ENCODE measurements at places on chromosomes 5 and 9.

GRCh38 chr5:8057769-8058168 lies 188.8 kb downstream of the MTRR start:
- DNase-seq, result no peak

GRCh38 chr5:13698885-13699284 lies 245.6 kb downstream of the DNAH5 start:
- no peak for DNase-seq

- DNase-seq, result no peak
These were observed 109.7 kb downstream of the BASP1 start for GRCh38 chr5:17327048-17327625.

- no peak for DNase-seq
These were observed 244.3 kb upstream of the PUM3 start for GRCh38 chr9:3088219-3088618.

DNA sequence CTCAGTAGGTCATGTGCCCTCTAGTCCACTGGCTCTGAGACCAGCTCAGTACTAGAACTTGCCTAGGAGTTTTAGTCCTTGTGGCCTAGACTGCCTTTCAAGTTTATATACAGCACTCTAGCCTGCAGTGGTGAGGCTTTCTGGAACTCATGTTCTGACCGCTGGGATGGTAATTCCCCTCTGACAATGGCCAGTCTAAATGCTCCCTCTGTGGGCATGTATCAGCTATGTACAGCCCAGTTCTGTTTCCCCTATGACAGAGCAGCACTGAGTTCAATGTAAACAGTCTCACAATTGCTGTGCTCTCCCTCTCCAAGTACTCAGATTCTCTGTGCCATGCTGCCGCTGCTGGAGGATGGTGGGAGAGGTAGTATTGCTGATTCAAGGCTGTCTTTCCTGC lies 68.6 kb upstream of the SLC27A6 start:
- DNase-seq, result no peak

- DNase-seq, result no peak
These were observed 163.7 kb downstream of the COL23A1 start for GRCh38 chr5:178426326-178427130.

- no peak for DNase-seq
These were observed 24.9 kb upstream of the SLCO6A1 start for GRCh38 chr5:102523541-102524175.

- DNase-seq, result peak; percentile 38
These were observed 691 bp downstream of the FCHO2 start for GRCh38 chr5:72956324-72957140.

DNA sequence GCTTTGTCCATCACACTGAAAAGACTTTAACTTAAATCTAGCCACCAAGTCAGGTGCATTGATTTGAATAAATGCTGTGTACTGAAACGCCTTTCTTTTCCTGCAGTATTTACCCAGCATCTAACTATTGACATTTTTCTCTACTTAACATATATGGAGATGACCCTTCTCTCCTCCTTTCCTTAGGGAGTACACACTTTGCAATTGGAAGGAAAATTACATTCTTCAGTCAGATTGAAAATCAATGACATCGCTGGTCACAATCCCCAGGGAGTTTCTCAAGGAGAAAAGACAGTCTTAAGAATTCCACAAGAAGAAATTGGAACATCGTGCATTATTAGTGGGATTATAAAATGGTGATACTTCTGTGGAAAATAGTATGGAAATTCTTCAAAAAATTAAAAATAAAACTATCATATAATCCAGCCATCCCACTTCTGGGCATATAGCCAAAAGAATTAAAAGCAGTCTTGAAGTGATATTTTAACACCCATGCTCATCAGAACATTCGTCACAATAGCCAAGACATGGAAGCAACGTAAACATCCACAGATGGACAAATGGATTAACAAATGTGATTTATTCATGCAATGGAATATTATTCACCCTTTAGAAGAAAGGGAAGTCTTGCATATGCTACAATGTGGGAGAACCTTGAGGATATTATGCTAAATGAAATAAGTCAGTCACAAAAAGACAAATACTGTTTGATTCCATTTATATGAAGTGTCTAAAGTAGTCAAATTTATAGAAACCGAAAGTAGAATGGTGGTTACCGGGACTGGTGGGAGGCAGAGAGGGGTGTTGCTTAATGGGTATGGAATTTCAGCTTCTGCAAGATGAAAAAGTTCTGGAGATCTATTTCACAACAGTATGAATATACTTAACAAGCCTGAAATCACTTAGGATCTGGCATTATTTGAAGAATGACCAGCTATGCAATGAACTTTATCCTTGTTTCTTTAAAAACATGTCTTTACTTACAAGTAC lies 14.3 kb upstream of the FREM1 start:
- no peak for DNase-seq

DNA sequence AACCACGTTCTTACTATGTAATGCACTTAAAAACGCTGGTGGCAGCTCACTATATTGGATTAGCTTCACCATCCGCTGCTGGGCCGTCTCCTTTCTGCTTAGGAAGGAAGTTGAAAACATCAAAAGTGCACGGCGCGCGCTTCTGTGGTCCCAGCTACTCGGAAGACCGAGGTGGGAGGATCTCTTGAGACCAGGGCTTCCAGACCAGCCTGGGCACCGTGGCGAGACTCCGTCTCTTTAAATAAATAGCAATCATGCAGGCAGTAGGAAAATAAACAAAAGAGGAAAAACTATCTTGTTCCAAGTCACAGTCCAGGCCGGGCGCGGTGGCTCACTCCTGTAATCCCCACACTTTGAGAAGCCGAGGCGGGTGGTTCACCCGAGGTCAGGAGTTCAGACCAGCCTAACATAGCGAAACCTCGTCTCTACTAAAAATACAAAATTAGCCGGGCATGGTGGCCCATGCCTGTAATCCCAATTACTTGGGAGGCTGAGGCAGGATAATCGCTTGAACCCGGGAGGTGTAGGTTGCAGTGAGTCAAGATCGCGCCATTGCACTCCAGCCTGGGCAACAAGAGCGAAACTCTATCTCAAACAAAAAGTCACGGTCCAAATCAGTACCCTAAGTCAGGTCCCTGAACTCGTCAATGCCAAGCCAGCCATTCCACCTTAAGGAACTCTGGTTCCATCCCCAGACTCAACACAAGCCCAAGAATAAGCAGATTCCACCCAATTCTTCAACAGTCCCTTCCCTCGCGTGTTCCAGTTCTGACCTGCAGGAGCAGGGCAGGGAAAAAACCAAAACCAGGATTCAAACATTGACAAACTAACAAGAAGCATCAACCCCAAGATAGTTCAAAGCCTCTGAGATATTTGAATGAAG lies 1.0 kb upstream of the GOLGA1 start:
- no peak for DNase-seq

DNA sequence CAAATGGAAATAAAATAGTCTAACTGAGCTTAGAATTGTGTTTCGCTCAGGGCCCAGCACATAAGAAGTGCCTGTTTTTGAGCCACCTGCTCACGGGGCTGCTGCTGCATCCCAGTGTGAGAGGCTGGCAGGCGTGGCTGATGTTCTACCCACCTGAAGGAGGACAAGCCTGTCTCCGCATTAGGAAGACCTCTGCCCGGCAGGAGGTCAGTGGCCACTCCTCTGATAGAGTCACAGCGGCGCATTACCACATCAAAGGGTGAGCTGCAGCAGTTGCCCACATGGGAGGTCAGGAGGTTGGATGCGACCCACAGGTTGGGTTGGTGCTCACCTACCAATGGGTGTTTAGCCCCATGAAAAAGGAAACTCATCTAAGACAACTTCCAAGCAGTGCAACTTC lies 3.7 kb upstream of the SLC6A7 start:
- no peak for DNase-seq

GRCh38 chr5:172839669-172840431 lies 5.8 kb downstream of the ERGIC1 start:
- DNase-seq, result no peak

- DNase-seq, result no peak
These were observed 85.5 kb upstream of the PPP1R26 start for GRCh38 chr9:135394131-135394530.

DNA sequence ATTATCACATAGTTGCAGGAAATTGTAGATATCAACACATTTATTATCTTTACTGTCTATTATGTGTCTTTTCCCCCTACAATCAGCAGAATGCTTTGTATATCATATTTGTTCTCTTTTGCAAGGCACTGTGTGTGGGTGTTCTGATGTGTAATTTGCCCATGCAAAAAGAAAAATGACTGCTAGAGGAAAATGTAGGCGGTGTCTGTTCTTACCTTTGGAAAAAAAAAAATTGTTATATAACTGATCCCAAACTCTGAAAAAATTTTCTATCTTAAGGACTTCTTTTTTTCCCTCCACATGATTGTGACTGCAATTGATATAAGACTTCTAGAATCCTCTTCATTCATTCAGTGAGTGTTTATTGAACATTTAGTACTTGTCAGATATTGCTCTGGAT lies 24.5 kb downstream of the MRPS30 start:
- DNase-seq, result no peak

GRCh38 chr5:9439531-9440292 lies 106.2 kb downstream of the SEMA5A start:
- no peak for DNase-seq

GRCh38 chr9:128341435-128341849 lies 1.1 kb downstream of the SLC27A4 start:
- DNase-seq, result peak; percentile 52

DNA sequence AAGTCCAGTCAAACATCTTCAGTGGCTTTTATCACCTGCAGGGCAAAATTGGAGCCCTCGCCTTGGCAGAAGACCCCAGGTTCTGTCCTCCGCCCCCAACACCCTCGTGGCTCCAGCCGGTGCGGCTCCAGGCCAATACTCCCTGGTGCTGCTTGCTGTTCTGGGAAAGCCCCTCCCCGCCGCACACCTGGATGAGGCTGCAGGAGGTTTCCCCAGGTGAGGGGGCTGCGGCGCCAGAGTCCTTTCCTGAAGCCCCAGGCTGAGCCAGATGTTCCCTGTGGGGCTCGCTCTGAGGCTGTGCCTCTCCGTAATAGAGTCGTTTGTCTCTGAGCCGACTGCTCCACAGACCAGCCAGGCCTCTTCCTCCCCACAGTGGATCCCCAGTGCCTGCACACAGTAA lies 375.4 kb upstream of the IRX1 start:
- no peak for DNase-seq

DNA sequence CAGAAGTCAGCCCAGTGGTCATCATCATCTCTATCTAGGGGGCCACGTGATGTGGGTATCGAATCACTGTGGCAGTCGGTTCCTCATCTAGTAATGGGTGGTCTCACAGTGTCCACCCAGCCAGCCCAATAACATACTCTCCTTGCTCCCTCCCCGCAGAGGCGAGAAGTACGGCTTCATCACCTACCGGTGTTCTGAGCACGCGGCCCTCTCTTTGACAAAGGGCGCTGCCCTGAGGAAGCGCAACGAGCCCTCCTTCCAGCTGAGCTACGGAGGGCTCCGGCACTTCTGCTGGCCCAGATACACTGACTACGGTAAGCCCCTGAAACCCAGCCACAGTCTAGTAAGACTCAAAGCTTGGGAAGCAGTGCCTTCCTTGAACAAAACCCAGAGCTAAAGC lies 99.0 kb downstream of the PDE6A start:
- DNase-seq, result no peak

DNA sequence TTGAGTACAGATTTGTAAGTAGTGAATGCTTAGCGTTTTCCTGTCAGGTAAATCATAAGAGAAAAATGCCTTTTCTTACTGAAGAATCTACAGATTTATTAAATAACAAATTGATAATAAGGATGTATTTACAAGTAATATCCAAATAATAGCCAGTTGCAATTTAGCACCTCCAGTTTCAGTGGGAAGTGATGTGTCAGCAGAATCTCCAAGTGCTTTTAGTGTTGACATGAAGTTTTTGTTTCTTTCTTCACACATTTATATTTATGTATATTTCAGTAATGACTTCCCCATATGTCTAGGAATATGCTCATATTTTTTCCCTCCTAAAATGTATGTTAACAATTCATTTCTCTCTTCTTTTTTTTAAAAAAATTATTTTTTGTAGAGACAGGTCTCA lies 229.9 kb upstream of the GRIN3A start:
- DNase-seq, result no peak

GRCh38 chr5:103461243-103461642 lies 101.3 kb downstream of the NUDT12 start:
- no peak for DNase-seq

- no peak for DNase-seq
These were observed 49.4 kb downstream of the ATP10B start for GRCh38 chr5:160802592-160802991.

DNA sequence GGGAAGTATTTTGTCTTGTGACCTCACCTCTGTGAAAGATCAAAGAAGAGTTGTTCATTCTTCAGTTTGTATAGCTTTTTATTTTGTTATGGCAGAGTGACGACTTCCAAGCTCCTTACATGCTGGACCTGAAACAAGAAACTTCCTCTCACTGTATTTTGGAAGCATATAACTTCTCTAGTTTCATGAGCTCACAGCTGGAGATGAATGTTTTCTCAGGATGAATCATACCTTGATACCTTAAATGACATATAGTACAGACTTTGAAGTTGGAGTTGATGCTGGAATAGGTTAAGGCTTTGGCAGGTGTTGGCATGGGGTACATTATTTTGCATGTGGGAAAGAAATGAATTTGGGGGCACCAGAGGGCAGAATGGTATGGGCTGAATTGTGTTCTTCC lies 112.5 kb downstream of the SLC25A46 start:
- no peak for DNase-seq

DNA sequence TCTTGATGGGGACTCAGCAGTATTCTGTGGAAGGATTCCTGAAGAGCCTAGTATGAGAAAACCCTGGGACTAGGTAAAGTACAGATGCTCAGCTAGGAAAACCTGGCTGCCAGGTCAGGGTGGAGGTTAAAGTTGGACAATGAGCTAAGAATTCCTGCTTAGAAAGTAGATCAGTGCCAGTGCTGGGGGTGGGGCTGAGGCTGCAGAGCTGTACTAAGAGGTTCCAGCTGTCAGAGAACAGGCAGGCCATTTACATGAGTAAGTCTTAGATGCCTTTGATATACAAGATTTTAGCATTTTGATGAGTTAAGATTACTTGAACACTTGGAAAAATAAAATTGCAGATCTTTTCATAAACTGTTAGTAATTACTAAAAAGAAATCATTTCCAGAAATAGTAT lies 332.3 kb upstream of the NUDT12 start:
- DNase-seq, result no peak

- DNase-seq, result no peak
These were observed 299.2 kb downstream of the BNC2 start for GRCh38 chr9:16571127-16571802.

DNA sequence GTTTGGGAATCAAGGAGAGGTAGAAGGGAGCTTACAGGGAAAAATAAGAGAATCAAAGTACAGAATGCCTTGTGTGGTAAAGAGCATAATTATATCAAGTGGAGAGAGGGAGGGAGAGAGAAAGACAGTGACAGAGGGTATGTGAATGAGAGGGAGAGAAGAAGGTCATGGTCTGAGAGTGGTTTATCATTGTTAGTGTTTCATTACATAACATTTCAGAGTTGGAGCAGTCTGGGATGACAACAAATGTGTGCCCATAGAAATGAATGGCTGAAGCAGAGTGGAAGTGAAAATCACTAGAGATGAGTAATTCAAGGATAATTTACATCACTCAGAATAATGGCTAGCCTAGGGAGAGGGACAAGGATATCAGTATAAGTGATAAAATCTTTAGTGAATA lies 799.2 kb downstream of the TLE1 start:
- DNase-seq, result no peak

GRCh38 chr9:128321879-128322403 lies 306 bp downstream of the TRUB2 start:
- DNase-seq, result no peak

Measured in progenitor cell of endocrine pancreas (in vitro differentiated cells).